Kidney capillary endothelial cell (primary cell): ENCODE measurements at places on chromosomes 2 and 18.

DNA sequence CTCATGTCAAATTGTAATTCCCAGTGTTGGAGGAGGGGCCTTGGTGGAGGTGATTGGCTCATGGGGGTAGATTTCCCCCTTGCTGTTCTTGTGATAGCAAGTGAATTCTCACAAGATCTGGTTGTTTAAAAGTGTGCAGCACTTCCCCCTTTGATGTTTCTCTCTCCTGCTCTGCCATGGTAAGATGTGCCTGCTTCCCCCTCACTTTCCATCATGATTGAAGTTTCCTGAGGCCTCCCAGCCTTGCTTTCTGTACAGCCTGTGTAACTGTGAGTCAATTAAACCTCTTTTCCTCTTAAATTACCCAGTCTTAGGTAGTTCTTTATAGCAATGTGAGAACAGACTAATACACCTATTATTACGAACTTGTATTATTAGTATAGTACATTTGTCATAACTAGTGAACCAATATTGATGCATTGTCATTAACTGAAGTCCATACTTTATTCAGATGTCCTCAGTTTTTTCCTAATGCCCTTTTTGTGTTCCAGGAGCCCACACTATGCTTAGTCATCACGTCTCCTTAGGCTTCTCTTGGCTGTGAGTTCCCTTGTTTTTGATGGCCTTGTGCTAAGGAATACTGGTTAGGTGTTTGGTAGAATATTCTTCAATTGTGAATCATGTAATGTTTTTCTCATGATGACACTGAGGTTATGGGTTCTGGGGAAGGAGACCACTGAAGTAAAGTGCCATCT, 4.5 kb upstream of the MAP3K2 start:
- no peak for DNase-seq

- no peak for DNase-seq
These were observed 43.1 kb downstream of the INHBB start for GRCh38 chr2:120389036-120389391.

GRCh38 chr2:20282916-20283592, 58.1 kb upstream of the SDC1 start:
- no peak for DNase-seq

- DNase-seq, result no peak
These were observed 39.8 kb downstream of the FAM124B start for GRCh38 chr2:224362094-224362493.

DNA sequence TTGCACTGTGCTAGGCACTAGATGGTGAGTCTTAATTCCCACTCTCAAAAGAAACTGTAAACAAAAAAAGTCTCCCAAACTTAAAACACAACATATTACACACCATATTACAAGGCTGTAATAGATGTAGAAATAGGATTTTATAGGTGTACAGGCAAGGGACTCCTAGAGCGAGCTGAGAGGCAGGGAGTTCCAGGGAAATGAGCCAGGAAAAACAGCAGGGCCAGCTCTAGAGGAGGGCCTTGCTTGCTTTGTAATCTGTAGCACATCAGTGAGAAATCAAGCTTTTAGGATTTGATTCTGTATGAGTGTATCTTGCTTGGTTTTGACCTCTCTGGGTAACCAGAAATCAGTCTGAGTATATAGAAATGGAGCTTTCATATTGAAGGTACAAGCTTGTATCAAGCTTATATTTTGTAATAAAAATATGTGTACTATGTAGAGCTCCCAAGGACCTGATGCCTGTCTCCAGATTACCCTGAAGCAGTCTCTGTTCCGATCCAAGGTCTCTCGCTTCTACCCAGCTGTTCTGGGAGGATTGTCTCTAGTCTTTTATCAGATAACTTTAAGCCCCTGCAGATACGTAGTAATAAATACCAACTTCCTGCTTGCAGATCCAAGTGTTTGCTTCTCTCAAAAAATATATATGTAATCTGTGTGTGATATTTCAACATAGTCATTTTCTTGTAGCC, 73.0 kb downstream of the MYO1B start:
- no peak for DNase-seq

GRCh38 chr2:165587335-165587938, 117.9 kb downstream of the CSRNP3 start:
- no peak for DNase-seq

- no peak for DNase-seq
These were observed 217.9 kb upstream of the ITGA4 start for GRCh38 chr2:181239201-181239799.

GRCh38 chr2:62473246-62473827, 32.7 kb downstream of the TMEM17 start:
- no peak for DNase-seq

DNA sequence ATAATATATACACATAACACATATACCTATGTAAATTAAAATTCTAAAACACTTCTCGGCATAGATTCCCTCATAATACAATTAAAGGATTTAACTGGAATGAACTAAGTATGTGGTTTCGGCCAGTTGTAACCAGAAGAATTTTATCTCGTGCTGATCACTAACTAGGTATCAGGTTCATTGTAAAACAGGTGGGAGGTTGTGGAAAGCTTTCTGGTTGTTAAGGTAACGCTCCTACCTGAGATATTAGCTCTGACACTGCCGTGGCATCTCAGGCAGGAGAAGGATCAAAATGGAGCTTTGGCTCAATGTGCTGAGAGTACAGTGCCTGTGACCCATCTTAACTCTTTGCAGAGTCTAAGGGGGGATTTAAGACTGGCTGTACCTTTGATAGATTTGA, 42.5 kb downstream of the SLC9A2 start:
- no peak for DNase-seq

DNA sequence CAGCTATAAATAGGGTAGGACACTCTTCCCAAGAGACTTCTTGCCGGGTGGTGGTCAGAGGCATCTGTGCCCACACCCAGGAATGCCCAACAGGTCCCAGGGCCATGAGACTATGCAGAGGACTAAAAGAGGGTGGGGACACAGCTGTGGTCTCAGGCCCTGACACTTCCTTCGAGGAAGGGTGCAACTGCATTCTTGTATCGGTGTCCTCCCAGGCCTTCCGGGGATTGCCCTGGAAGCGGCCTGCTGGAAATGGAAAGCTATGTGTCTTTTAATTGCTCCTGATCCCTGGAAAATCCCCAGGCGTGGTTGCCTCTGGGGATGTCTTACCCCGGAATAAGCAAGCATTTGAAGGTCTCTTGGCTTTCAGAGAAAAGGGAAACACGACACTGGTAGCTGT, 176.7 kb downstream of the SOX11 start:
- no peak for DNase-seq

DNA sequence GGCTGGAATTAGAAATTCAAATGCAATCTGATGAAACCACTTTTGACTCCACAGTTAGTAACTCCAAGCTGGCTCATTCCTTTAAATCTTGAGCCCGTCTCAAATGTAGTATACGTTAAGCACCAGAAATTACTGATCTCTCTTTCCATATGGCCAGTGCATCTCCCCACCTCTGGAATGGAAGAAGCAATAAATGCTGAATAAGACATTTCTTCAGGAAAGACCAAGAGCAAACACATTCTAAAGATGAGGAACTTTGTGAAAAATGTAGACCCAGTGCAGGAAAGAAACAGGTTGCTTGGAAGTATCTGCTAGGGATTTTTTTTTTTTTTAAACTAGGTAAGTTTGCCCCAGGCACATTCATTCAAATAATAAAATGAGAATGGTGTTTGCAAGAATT, 143.1 kb upstream of the FBXO11 start:
- no peak for DNase-seq

DNA sequence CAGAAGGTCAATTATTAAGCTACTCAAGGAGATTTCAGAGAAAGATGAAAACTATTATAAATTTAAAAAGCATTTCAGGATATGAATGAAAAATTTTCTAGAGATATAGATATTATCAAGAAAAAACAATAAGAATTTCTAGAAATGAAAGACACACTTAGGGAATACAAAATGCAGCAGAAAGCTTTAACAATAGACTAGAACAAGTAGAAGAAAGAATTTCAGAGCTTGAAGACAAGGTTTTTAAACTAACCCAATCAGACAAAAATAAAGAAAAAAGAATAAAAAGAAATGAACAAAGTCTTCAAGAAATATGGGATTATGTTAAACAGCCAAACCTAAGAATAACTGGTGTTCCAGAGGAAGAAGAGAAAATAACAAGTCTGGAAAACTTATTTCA, 34.4 kb downstream of the FLACC1 start:
- no peak for DNase-seq

- no peak for DNase-seq
These were observed 8.0 kb downstream of the SNORC start for GRCh38 chr2:232877940-232878511.
